ENCODE measurements at places on chromosomes 5 and 9.

GRCh38 chr9:94511134-94511954 lies 43.5 kb upstream of the PCAT7 start:
- no peak for DNase-seq

- no peak for DNase-seq
Measured at GRCh38 chr5:180233729-180234128, 24.7 kb upstream of the RASGEF1C start.

DNA sequence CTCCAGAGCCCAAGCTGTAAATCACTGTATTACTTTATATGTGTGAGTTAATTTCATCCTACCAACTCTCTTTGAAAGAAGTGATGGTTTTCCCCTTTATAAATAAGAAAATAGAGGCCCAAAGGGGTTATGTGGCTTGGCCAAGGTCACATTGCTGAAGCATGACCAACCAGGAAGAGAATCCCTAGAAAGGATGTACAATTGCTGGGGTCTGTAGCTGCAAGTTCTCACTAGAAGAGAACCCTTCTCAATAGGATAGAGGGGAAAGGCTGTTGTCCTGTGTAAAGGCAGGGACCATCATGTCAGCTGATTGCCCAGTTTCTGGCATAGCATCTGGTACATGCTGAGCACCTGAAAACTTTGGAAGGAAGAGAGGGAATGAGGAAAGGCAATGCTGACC lies 39.0 kb upstream of the FAT2 start:
- DNase-seq = no peak

GRCh38 chr5:170226661-170227060 lies 6.1 kb upstream of the C5orf58 start:
- no peak for DNase-seq

- no peak for DNase-seq
Measured at GRCh38 chr5:111095982-111096381, 3.8 kb downstream of the WDR36 start.

DNA sequence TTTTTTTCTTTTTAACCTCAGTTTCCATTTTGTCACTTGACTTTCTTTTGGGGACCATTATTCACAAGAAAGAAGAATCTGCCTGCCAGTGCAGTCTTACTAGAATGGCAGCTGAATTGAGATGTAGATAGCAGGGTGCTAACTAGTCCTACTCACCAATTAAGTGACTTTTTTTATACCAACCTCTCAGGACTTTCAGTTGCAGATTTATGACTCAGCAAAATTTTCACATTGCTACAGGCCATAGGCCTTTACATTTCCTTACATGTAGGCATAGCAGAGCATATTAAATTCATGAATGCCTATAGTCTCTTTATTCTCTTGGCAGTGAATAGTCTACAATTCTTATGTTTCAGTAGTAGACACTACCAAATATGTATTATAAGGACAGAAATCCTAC lies 54.0 kb upstream of the FKTN start:
- DNase-seq = no peak

GRCh38 chr9:131405428-131405827 lies 11.5 kb downstream of the PRRC2B start:
- DNase-seq = no peak

- DNase-seq = no peak
Measured at GRCh38 chr5:166363087-166363760, 1928.2 kb upstream of the WWC1 start.

DNA sequence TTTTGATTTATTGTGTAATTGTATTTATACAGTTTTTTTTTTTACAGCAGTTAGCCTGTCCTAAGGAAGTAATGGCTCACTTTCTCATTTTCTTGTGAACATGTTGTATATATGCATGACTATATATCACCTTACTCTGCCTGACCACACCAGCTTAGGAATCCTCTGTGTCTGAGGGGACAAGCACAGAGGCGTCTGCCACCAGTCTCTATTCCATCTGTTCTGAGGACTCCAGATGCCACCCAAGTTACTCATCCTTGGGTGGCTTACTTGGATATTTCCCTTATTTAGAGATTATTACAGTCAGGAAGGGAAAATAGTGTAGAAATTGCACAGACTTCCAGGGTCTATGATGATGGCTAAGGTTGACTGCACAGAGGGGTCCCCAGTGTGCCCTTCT lies 256.3 kb upstream of the C9orf72 start:
- DNase-seq = no peak

All from T1000 (cell line).